ENCODE measurements at places on chromosomes 1 and 21.

DNA sequence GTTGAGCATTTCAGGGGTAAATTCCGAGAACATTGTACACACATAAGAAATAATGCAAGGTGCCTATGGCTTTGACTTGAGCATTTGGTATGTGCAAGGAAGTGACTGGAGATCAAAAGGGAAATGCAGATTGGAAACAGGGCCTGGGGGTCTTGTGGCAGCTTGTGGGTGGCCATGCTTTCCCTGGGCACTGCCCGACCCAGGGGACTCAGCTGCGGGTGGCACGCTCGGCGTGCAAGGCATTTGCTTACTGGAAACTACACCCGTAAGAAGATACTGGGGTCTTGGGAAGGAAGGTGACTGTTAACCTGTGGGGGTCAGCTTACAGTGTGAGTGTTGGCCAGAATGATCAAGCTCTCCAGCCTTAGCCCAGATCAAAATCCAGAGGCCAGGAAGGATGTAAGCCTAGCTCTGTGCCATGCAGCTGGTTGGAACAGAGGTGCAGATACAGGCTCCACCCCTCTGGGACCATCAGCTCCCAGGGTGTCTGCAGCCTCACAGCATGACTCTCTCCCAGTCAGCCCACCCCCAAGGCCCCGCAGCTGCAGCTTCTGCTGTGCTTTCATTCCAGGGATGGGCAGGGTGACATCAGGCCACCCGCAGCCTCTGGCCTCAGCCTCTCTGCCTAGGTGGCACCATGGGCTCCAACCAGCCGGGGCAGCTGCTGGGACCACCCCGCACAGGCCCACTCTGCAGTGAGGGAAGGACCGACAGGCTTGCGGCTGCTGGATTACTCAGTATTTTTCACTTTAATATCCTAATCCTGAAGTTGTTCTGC, 55.1 kb downstream of the KIF26B start:
- DNase-seq: no peak

- DNase-seq: no peak
Observed at GRCh38 chr1:206470692-206471414, 577 bp downstream of the IKBKE start.

DNA sequence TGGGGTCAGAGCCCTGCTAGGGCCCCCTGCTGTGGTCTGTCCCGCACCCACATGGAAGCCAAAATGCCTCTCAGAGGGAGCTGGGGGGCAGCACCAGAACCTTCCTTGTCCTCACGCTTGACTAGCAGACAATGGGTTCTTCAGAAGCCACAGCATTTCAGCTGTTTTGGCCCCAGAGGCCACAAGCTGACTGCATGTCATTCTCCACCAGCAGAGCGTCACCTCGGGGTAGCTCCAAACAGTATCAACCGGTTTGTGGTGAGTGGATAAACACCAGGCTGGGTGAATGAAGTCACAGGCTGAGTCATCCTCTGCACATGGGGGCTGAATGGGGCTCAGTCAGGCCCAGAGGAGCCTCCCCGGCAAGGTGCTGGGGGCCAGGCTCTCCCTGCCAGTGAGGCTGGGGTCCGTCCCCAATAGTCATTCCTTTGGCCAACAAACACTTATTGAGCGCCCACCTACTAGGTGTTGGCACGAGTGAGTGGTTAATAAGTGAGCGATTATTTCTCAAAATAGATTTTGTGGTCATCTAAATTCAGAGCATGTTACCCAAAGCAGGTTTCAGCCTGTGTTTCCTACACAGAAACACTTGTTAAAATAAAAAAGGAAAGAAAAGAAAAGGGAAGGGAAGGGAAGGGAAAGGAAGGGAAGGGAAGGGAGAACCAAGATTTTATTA, 9.1 kb downstream of the OLIG1 start:
- no peak for DNase-seq

DNA sequence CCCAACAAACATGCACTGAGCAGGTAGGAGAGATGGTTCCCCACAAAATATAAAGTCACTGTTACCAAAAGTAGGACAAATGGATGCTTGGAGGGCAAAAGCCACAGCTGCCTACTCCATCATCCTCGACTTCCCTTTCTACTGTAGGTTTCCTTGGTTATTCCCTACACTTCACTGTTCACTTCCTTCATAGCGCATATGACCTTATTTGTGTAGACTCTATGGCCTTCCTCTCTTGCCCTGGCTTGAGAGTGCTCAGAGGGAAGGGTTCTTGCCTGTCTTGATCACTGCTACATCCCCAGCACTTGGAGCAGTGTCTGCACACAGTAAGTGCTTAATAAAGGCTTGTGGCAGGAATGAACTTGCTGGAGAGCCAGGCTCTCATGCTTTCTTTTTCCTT, 14.6 kb upstream of the TRNP1 start:
- no peak for DNase-seq

- no peak for DNase-seq
Observed at GRCh38 chr1:234565132-234565531, 44.8 kb downstream of the IRF2BP2 start.

GRCh38 chr1:16396591-16396990, 29.5 kb downstream of the SZRD1 start:
- DNase-seq: no peak

DNA sequence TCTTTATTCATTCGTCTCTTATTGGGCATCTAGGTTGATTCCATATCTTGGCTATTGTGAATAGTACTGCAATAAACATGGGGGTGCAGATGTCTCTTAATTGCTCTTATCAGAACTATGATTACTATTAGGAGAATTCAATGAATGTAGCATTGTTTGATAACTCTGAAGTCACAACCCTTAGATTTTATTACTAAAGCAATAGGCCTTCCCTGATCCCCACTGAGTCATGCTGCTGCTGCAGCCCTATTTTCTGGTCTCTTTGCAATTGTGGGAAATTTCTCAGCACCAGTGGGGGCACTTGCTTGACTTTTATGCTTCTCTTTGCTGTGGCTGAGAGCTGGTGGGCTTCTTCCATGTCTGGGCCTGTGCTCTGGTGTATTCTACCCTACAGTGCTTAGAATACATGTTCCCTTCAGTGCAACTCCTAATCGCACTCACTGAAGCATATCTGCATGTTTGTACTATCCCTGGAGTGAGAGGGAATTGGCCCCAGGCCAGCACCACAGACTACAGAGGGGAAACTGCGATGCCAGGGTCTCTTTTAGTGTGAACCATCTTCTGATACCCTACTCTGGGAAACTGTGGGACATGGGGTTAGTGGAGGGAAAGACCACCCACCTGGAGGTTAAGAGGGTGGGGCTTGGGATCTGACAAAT, 52.2 kb upstream of the ROR1 start:
- no peak for DNase-seq

GRCh38 chr1:75588779-75589475, 22.0 kb downstream of the SLC44A5 start:
- no peak for DNase-seq

DNA sequence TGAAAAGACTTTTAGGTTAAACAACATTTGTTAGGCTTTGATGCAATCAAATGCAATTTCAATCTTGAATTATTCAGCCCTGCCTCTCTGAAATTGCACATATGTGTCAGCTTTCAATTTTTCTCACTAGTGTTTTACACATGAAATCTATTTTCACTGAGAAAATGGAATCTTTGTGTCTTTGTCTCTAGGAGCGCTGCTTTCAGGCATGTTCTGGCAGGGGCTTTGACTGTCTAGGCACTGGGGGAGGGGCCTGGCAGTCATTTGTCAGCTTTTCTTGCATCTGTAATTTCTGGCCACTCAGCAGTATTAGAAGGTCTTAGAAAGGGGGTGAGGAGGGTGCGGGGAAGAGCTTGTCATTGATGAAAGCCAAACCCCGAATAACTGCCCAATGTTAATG, 264.4 kb downstream of the PTPRC start:
- DNase-seq: no peak

GRCh38 chr1:37267111-37267835, 207.1 kb upstream of the ZC3H12A start:
- no peak for DNase-seq

GRCh38 chr1:165281207-165281901, 75.2 kb downstream of the LMX1A start:
- DNase-seq: no peak

DNA sequence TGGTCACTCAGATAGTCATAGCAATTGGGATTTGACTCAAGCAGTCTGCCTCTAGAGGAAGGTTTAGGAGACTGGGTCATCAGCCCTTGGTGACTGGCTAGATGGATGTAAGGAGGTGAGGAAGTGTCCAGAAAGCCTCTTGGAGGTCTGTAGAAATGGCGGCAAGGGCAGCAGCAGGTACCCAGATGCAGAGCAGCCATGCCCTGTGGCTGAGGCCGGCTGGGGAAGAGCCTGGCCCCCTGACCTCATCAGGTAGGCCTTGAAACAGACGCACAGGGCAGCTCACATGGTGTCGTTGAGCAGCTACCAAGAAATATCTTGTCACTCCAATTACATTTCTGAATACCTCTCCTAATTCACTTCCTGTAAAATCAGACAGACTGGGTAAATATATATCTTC, 98.2 kb downstream of the DMRTB1 start:
- DNase-seq: no peak

- DNase-seq: no peak
Observed at GRCh38 chr1:93575621-93576284, 105.9 kb downstream of the BCAR3 start.

DNA sequence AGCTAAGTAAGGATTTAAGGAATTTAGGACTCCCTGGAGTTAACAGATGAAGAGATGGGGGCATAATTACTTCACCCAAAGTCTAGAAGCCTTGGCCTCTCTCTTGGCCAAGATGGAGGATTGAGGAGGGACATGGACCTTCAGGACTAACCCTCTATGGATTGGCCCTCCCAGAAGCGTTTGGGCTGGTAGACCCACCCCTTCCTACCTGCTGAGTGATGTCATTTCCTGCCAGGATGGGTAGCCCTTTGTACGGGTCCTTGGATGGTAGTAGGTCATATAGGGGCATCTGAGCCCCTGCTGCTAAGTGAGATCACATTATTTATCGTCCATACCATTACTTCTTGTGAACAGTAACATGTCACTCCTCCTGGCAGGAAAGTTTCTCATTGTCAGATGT, 17.7 kb downstream of the LURAP1 start:
- no peak for DNase-seq

- DNase-seq: no peak
Observed at GRCh38 chr1:208132287-208132882, 111.8 kb downstream of the PLXNA2 start.

DNA sequence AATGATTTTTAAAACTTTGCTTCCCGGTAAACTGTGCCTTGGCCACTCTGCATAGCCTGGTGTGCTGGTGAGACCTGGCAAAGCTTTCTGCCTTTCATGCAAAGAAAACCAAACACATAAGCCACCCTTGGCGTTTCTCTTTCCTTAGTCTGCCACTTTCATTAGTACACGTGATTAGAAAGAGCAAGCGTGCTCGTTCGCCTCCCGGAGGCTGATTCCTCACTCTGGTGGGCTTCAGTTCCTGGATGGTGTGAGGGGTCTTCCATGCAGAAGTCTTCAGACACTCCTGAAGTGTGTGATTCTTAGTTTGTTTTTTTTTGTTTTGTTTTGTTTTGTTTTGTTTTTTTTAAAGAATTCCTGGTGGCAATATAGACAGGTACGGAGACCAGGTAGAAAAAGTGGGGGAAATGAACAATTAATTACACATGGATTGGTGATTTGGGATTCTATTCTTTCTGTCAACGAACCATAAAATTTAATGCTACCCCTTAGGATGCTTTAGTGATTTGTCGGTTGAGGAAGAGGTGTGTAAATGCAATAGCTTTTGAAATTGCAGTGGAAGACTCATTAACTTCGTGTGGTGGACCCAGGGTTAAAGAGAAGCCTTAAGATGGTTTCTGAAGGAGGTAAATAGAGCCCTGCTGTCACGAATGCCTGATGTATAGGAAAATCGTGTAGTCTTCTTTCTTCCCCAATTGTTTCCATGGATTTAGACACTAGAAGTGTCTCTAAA, 2.1 kb downstream of the GALNT2 start:
- DNase-seq: no peak

GRCh38 chr1:184882957-184883815, 91.1 kb downstream of the NIBAN1 start:
- DNase-seq: no peak

- no peak for DNase-seq
Observed at GRCh38 chr21:36613059-36613458, 85.9 kb upstream of the SIM2 start.

GRCh38 chr1:41739061-41739955, 179.4 kb downstream of the HIVEP3 start:
- peak; percentile 33 for DNase-seq

DNA sequence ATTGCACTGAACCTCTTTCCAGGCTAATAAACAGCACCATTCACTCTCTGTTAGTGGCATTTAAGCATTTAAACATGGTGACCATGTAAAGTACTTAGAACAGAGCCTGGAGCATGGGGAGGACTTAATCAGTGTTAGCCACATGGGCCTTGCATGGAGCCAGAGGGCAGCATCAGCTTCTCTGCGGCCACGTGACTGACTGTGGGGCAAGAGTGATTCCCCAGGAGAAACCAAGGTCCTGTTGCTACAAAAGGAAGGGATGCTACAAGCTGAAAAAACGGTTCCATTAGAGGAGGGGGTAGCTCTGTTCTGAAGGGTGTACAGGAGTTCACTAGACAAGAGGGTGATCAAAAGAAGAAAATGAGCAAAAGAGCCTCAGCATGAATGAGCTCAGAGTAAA, 256.8 kb downstream of the MATN1 start:
- DNase-seq: no peak

GRCh38 chr21:35401476-35401875, 352.4 kb upstream of the RUNX1 start:
- DNase-seq: no peak

DNA sequence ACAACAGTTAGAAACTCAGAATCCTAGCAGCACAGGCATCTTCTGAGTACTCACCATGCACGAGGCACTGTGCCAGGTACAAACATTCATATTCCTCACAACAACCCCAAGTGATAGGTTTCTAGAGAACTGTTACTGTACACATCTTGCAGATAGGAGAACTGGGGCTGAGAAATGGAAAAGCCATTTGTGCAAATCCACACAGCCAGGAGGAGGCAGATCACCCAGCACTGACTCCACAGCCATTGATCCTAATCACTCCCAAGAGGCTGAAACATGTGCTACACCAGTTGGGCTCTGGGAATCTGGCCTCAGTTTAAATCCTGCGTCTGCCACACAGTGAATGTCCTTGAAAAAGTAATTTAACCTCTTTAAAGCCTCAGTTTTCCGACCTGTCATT, 151.0 kb downstream of the ST6GALNAC5 start:
- DNase-seq: no peak

- DNase-seq: no peak
Observed at GRCh38 chr1:224668984-224669383, 52.9 kb downstream of the CNIH3 start.

GRCh38 chr1:193806079-193807048, 620.0 kb upstream of the B3GALT2 start:
- no peak for DNase-seq

- DNase-seq: peak; percentile 37
Observed at GRCh38 chr1:106233511-106233910, 823.0 kb upstream of the PRMT6 start.

DNA sequence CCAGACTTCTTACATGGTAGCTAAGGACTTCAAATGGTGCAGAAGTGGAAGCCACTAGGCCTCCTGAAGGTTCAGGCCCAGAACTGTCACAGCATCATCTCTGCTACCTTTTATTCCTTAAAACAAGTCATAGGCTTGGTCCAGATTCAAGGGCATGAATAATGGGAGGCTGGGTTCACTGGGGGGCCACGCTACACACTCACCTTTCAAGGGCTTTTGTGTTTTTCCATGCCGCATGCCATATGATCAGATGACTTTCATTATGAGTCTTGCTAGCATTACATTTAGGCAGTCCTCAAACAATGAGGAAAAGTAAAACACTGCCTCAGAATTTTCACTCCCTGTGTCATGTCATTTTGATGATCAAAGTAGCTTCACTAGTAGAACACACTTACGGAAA, 83.4 kb downstream of the VPS26C start:
- DNase-seq: no peak

GRCh38 chr1:172760121-172760520, 101.2 kb downstream of the FASLG start:
- no peak for DNase-seq

- DNase-seq: no peak
Observed at GRCh38 chr1:184890539-184890973, 83.8 kb downstream of the NIBAN1 start.

Measured in fibroblast of skin of left biceps (primary cell).